ENCODE measurements at places on chromosomes 5 and 9. TPM values are rescaled to one million over a fixed set of nuclear protein-coding genes. Genes with fewer than 3 reads are reported as not detected.

DNA sequence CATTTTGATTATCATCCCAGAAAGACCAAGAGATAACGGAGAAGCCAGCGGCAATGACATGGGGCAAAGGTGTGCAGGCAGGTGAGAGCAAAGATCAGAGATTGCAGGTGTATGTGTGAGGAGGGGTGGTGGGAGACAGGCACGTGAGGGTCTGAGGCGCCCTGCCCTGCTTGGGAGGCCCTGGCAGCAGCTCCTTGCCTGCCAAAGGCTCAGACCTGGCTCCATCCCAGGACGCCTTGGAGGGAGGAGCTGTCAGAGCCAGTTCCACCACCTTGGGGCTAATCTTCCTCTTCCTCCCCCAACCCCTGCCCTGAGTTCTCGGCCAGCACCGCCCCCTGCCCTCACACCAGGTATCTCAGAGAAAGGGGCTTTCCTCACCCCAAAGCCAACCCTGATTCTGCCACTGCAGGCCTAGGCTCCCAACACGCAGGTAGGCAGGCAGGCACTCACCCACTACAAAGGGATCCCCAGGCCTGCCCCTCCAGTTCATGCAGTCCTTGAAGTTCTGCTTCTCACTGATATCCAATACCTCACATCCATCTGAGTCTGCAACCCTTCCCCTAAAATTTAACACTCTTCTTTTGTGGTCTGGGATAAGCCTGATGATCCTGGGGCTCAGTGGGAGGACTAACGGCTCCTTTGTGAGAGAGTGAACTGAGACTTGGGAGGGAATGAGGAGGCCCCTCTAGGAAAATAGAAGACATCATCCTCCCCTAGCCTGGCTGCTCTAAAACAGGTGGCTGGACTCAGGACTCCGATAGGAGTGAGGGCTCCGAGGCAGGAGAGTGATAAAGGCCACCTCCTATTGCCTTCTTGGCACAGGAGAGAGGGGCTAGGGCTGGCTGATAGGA, 1.8 kb downstream of the AQP3 start:
- DNase-seq, result no peak

DNA sequence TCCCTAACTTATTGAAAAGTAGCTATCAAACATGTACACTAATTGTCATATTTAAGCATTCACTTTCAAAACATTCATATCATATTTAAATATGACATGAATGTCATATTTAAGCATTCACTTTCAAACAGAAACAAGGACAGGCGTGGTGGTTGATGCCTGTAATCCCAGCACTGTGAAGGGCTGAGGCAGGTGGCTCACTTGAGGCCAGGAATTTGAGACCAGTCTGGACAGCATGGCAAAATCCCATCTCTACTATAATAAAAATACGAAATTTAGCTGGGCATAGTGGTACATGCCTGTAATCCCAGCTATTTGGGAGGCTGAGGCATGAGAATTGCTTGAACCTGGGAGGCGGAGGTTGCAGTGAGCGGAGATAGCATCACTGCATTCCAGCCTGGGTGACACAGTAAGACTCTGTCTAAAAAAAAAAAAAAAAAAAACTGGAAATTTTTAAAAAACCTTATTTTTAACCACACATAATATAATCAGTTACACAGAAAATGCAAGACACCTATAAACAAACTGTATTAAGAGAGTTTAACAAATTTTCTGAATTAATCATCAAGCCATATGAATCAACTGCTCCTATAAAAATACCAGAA, 88.1 kb downstream of the LPAR1 start:
- no peak for DNase-seq

GRCh38 chr9:123649909-123650308, 280.0 kb downstream of the DENND1A start:
- no peak for DNase-seq

DNA sequence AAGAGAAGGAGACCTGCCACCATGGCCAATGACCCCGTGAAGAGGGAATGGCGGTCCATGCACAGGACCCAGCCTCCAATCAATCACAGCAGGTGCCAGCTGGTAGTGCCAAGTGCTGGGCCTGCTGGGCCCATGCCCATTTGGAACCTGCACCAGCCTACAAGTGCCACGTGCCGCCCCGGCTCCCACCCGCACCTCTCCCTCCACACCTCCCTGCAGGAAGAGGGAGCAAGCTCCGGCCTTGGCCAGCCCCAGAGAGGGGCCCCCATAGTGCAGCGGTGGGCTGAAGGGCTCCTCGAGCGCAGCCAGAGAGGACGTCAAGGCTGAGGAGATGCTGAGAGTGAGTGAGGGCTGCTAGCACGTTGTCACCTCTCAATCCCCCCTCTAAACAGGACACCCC, 37.8 kb upstream of the NPR3 start:
- DNase-seq, result no peak

DNA sequence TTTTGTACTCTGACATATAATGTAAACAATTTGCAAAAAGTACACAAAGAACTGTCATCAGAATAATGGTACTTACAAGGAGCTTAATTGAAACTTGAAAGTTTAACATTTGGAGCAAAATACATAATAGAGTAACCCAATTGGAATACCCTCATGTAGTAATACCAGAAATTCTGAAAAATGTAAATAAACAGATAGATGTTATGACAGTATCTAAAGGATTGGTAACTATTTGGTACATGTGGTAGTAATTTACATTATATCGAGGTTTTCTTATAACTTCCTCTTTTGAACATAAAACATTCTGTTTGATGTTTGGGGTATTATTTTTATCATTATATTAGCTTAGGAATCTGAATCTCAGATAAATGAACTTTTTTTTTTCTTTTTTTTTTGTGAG, 211.7 kb upstream of the ELL2 start:
- no peak for DNase-seq

- no peak for DNase-seq
Observed at GRCh38 chr5:77935506-77936364, 159.6 kb upstream of the TBCA start.

- DNase-seq, result no peak
Observed at GRCh38 chr5:33978306-33978705, 6.2 kb downstream of the SLC45A2 start.

GRCh38 chr5:7822449-7822848, 28.5 kb downstream of the CFAP90 start:
- DNase-seq, result no peak

DNA sequence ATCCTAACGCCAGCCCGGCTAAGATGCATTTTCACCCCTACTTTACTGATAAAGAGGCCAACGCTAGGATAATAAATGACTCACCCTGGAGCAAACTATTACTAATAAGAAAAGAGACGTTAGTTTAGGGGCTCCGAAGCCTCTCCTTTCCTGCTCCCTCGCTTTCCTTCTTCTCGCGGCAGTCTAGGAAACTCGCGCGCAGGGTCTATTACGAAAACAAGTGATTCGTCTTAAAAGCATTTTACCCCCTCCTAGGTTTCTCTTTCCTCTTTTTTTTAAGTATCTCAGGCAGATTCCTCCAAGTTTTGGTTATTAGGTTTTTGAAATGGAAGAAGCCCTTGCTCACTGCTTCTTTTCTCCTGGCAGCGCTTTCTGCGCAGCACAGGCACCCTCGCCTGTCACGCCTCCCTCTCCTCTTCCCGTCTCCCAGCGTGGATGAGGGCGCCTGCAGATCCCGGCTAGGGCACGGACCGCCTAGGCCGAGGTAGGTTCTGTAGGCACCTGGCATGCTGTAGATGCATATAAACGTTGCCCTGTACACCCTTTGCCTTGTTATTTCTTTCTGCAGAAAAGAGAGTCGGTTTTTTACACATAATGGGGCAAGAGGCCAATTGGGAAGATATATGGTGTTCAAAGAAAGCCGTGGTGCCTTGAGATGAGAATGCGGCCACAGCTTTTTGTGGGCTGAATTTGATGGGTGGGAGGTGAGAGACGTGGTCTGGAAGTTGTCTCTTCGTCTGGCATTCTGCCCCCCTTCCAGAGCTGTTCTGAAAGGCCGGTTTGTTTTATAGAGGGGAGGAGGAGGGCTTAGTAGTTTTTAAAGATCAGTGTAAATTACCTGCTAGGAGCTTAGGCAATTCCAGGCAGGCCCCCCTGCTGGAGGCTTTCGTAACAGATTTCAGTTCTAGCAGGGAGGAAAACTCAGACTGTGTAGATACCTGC, 983 bp downstream of the GCNT1 start:
- DNase-seq, result no peak

GRCh38 chr9:2209400-2209799, 194.3 kb downstream of the SMARCA2 start:
- no peak for DNase-seq

DNA sequence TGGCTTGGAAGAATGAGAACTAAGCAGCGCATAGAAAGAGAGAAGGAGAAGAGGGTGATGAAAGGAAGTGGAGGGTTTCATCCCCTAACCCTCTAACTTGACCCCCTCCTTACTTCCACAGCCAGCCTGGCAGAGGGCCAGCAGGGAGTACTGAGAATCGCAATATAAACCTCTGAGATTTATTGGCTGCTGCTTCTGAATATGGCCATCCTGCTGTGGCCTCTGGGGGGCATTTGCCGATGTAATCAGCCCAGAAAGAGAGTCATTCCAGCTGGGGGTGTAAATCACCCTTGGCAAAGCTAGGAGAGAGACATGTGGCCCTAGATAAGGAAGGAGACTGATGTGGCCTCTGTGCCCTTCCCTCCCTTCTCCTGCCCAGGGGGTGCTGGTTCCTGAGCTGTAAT, 960 bp upstream of the GFRA3 start:
- DNase-seq, result no peak

- DNase-seq, result no peak
Observed at GRCh38 chr9:121225240-121225639, 23.6 kb upstream of the RAB14 start.

DNA sequence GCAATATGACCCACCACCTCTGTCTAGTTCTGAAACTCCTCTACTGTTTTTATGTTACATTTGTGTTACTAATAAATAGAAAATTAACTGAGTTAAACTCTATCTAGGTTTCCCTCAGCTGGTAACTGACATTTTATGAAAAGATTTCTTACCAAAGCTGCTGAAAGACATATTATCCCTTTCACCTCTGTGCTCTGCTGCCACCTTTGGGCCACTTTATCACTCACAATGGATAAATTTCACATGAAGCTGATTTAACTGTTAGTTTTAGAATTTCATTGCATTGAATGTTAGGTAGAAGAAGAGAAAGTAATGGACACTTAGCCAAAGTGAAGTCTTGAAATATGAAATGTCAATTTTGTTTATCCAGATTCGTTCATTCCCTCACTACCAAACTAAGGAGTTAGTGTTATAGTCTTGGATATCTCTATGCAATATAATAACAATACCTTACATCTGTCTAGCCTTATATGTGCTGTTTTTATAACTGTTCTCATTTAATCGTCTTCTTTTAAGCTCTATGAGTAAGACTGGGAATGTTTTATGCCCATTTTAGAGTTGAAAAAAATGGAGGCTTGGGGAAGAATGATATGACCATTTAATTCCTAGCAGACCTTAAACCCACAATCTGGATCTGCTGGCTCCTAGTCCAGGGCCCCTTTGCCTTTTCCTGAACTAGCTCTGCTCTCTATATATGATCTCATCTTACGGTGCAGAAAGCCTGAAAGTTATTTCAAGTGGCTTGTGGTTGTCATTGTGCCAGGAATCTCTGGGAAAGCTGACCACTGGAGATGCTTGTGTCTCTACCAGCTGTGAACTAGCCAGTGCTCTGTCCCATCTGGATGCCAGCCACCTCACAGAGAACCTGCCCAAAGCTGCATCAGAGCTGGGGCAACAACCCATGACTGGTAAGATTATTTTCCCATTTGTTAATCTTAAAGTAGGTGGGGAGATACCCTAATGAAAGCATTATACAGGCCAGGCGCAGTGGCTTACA, 97.1 kb downstream of the GOLPH3 start:
- no peak for DNase-seq

DNA sequence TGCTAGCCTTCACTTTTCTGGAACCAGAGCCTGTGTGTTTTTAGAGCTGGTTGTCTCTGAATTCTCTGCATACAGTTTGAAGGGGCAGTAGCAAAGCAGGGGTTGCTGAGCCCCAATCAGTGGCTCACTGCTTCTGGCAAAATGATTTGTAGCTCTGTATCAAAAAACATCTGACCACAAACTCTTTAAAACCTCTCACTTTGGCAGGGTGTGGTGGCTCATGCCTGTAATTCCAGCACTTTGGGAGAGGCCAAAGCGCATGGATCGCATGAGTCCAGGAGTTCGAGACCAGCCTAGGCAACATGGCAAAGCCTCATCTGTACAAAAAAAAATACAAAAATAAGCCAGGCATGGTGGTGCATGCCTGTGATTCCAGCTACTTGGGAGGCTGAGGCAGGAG, 28.3 kb upstream of the APC start:
- no peak for DNase-seq

DNA sequence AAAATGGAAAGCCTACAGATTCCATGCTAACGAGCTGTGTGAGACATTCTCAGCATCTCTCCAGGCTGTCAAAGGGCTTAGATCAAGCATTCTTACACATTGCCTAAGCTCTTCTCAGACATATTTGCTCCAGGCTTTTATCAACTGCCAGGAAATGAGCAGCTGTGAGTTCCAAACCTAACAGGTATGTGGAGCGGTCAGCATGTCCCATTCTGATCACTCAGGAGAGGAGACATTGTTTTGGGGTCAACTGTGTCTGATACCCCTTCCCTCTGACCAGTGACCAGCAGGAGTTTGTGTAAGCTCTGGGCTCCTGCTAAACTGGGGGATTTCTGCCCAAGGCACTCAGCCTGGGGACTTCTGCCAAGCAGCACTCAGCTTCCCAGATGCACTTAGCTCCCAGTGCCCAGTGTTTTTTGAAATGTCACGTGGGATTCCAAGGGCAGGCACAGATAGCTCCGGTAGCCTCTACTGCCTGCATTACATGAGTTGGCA, 229.1 kb downstream of the SEC61B start:
- no peak for DNase-seq

GRCh38 chr9:70475211-70475610, 60.8 kb upstream of the KLF9 start:
- DNase-seq, result no peak

- no peak for DNase-seq
Observed at GRCh38 chr5:170736966-170737365, 46.6 kb upstream of the GABRP start.

SLC36A2 gene
- polyA plus RNA-seq, result 8.2 TPM

TRPM6 gene
- polyA plus RNA-seq, result 1.1 TPM

PCDH1 gene
- 24.9 TPM for polyA plus RNA-seq

ATG12 gene
- 54.7 TPM for polyA plus RNA-seq

RUSC2 gene
- polyA plus RNA-seq, result 18.0 TPM

PCDHB9 gene
- 5.1 TPM for polyA plus RNA-seq

SLC24A2 gene
- 0.27 TPM for polyA plus RNA-seq

CD274 gene
- 1.0 TPM for polyA plus RNA-seq

ADAMTS19 gene
- 7.2 TPM for polyA plus RNA-seq

NLN gene
- polyA plus RNA-seq, result 34.7 TPM

Data from left renal pelvis (tissue), 4 donors.